ENCODE measurements at places on chromosomes 5 and 9. TPM values are rescaled to one million over a fixed set of nuclear protein-coding genes. Genes with fewer than 3 reads are reported as not detected.
A peak's percentile ranks its signal among the peaks of the same experiment; 100 is the strongest.

The C6 gene
- not detected for total RNA-seq

DNA sequence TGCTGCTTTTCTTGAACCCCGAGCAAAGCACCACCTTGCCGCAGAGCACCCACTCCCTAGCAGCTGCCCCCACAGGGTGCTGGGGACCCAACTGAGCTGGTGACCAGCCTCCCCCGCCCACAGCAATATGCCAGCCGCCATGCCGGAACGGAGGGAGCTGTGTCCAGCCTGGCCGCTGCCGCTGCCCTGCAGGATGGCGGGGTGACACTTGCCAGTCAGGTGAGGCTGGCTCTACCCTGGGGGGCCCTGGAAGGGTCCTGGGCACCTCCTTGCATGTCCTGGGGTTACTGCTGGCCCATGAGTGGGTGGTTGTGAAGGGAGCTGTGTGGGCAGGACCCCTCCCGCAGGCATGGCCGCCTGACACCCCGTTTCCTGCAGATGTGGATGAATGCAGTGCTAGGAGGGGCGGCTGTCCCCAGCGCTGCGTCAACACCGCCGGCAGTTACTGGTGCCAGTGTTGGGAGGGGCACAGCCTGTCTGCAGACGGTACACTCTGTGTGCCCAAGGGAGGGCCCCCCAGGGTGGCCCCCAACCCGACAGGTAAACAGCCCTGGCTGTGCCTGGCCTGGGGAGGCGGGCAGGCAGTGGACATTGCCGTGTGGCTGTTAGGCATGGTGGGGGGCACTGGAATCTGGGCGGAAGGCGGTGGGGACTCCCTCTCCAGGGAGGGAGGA, 7.2 kb downstream of the EGFL7 start:
- DNase-seq, result no peak

The ACOT12 gene
- not detected for total RNA-seq

The KCNMB1 gene
- total RNA-seq, result not detected

The THBS4 gene
- 0.57 TPM for total RNA-seq

GRCh38 chr9:72728031-72728770, 206.8 kb downstream of the TMC1 start:
- no peak for DNase-seq

The SLC46A2 gene
- not detected for total RNA-seq

DNA sequence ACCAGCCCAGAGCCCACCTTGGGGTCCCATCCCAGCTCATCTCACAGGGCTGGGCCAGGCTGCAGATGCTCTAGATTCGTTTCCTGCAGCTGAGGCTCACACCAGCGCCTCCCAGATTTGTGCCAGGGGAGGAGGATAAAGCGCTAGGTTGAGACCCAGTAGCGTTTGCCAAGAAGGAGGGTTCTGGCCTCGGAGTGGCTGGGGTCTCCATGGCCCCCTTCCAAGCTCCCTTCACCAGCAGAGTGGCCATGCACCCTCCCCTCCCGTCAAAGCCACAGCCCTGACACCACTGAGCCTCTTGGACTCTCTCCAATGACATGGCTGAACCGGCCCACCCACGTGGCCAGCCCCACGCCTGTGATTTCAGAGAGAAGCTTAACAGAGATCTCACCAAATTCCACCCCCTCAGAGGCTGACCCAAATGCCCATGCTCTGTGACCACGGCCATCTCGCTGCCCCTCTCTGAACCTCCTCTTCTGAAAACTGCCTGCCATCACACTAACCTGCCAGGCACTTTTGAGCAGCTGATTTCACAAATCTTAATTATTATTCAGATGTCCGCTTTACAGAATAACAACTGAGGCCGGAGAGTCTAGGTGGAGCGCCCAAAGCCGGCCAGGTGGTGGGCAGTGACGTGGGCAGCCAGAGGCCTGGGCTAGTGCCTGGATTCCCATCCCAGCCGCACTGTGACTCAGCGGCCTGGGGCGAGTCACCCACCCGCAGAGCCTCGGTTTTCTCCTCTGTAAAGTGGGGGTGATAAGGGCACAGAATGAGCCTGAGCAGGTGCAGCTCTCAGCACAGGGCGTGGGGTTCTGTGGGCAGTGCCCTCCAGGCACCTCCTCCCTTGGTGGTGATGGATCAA, 155.7 kb downstream of the C9orf50 start:
- no peak for DNase-seq

The CDH10 gene
- not detected for total RNA-seq

- no peak for DNase-seq
Measured at GRCh38 chr5:96026406-96027041, 64.9 kb upstream of the ELL2 start.

The C9orf152 gene
- total RNA-seq, result not detected

The SLC45A2 gene
- total RNA-seq, result not detected

GRCh38 chr5:133868946-133869518, 99.4 kb downstream of the C5orf15 start:
- DNase-seq, result peak; percentile 83

The CARD9 gene
- 0.61 TPM for total RNA-seq

DNA sequence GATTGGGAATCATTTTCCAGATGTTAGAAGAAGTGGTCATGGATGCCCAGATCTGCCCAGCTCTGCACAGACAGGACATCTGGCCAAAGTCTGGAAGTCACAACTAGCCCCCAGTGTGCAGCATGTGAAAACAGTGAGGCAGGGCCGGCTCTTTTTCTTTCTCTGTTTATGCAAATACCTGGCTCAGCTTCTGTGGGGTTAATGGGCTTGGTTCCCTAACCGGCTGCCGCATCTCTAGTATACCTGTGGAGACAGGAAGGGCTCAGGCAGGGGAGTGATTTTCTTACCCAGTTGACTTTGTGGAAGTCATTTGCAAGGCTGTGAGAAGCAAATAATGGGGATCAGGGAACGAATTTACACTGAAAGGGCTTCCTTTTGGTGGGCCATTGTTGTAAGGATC, 254.8 kb upstream of the PANK3 start:
- no peak for DNase-seq

The GLDC gene
- not detected for total RNA-seq

GRCh38 chr9:128168731-128169308, 8.8 kb downstream of the BBLN start:
- no peak for DNase-seq

- DNase-seq, result no peak
Measured at GRCh38 chr5:93587597-93588351, 4.8 kb downstream of the NR2F1 start.

GRCh38 chr9:17813798-17814197, 234.9 kb downstream of the SH3GL2 start:
- DNase-seq, result no peak

GRCh38 chr9:703392-703791, 138.1 kb upstream of the DMRT1 start:
- no peak for DNase-seq

GRCh38 chr9:115810166-115810565, 343.4 kb upstream of the PAPPA start:
- no peak for DNase-seq

- DNase-seq, result no peak
Measured at GRCh38 chr9:129451089-129451656, 169.7 kb downstream of the C9orf50 start.

DNA sequence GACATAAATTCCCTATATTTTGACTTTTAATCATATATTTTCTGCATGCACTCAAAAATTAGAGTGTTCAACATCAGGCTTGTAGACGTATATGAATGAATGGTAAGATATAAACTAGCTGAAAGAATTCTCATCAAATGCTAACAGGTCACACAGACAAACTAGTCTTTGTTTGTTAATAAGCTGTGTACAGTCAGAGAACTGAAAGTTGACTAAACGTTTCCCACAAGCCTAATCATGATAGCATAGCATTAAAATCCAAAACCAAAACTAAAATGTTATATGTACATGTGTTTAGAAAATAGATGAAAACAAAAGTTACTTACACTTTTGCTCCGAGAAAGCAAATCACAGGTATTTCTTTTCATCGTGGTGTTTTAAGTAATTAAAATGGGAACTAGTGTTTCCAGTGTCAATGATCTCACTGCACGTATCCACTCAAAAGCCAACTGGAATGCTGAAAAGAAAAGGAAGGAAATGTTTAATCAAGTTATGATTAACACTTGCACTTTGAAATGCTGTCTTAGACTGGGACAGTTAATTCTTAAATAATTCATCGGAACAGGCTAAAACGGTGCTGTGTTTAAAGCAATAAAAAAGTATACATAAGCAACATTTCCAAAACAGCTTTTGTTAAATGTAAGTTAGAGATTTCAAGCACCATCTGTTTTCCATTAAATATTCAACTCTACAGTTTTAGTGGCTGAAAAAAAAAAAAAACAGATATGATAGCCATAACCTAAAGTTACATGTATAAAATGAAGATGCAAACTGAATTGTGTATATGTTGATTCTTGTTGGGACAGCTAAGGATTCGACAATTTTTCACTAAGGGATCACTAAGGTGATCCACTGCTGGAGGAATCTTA, 291.9 kb upstream of the PDE4D start:
- DNase-seq, result no peak

- DNase-seq, result no peak
Measured at GRCh38 chr9:99235926-99236634, 14.0 kb downstream of the SEC61B start.

DNA sequence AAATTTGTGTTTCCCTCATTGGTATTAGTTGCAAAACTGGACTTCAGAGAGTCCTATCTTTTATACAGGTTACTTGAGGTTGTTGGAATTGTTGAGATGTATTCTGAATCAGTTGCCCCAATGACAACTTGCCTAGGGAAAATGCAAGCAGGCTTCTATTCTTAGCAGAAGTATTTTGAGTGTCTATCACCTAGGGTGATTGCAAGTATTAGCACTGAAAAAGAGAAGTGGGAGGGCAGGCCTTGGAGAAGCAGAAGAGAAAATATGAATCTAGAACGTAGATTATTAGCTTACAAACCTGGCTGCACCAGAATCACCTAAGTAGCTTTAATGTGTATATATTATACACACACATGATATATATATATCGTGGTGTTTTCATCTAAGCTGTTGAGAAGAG, 43.2 kb downstream of the ADAMTS12 start:
- no peak for DNase-seq

- DNase-seq, result no peak
Measured at GRCh38 chr9:104553261-104553660, 15.7 kb upstream of the OR13C8 start.

- DNase-seq, result no peak
Measured at GRCh38 chr9:108579757-108580439, 275.9 kb downstream of the ACTL7B start.

The ARSK gene
- total RNA-seq, result 4.6 TPM

- DNase-seq, result peak; percentile 61
Measured at GRCh38 chr5:76818844-76819831, at the start of gene F2RL1. TSS of gene F2RL1 (plus strand) at chr5:76819030. CDS start at chr5:76819183, 153 bp downstream.

DNA sequence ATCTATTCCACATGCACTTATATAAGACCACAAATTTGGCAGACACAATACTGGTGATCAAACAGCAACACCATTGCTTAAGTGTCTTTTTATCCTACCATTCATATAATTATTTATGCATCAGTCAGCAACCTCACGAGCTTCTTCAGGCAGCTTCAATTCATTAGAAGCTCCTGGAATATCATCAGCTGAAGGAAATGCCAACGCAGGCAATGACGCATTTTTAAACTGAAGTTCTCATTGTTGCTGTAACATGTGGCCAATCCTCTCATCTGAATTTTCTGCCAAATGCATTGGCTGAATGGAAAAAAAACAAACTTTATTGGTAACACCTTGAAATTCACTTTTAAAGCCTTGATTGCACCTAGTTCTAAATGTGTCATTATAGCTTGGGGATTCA, 376.4 kb upstream of the RGMB start:
- DNase-seq, result no peak

The CA9 gene
- total RNA-seq, result 0.86 TPM

DNA sequence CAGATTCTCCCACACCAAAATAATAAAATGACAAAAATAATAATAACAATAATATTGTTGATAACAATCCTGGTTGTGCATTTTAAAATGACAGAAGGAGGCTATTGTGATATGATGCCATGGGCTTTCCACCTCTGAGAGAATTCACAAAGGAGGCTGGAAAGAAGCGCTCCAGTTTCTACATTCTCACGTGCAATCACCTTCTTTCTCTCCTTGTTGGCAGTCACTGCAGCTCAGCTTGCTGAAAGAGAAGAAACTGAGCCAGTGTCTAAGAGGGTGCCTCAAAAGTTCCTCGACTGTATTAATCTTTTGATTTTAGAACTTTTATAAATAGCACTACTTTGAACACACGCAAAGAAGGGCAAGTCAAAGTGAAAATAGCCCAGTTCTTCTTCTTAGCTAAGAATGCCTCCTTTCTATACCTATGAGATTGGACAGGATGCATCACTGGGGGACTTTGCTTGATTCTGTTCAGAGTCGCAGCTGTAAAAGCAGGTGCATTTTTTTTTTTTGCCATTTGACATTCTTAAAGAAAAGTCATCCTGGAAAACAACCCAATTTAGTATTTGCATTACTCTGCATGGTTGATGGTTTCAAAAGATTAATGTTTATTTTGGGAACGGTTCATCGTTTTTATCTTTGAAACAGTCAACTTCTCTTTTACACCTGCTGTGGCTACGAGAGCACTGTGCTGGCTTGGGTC, 12.4 kb upstream of the SUB1 start:
- DNase-seq, result no peak

The SOWAHA gene
- not detected for total RNA-seq

- no peak for DNase-seq
Measured at GRCh38 chr5:112846556-112846955, 14.5 kb upstream of the SRP19 start.

DNA sequence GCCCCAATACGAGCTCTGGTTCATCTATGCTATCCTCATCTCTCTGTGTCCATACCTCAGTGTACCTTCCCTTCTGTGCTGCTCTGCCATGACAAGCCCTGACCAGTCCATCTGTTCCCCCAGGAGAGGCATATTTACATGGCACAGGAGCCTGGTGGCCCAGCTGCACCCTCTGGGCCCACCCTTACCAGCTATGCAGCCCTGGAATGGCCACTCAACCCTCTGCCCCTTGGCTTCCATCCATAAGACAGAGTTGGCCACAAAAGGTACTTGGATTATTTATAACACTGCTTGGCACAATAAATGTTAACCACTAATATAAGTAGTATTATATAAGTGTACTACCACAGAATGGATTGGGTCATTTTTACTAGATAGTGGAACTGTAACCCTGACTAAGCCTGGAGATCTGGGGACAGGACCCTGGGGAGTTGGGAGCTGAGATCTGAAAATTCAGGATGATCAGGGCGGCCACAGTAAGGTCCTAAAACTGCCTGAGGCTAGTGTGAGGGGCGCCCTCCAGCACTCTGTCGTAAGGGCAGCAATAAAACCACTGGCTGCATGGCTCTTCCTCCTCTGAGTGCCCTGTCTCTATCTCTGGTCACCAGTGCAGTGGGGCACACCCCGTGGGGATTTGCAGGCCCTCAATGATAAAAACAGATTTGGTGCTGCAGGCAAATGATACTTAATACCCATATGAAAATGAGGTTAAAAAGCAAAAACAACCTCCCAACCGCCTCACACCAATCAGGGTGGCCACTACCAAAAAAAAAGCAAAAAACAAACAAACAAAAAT, 65.8 kb downstream of the SEMA4D start:
- DNase-seq, result no peak
